ENCODE measurements at places on chromosomes 5 and 9. TPM values are rescaled to one million over a fixed set of nuclear protein-coding genes. Genes with fewer than 3 reads are reported as not detected.

DNA sequence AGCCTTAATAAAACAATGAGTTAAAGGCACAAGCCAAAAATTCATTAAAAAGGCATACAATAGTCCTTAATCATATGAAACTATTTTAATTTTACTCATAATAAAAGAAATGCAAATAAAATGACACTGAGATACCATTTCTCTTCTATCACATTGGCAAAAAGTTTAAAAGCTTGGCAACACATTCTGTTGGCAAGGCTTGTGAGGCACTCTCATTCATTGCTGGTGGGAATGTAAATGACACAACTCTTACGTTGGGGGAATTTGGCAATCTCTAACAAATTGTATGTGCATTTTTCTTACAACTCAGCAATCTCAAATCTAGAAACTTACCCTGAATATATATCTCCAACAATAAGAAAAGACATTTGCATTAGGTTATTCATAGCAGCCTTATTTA lies 111.6 kb downstream of the PRELID2 start:
- DNase-seq, result no peak

GRCh38 chr5:143010351-143010750 lies 240.2 kb downstream of the ARHGAP26 start:
- DNase-seq, result no peak

DNA sequence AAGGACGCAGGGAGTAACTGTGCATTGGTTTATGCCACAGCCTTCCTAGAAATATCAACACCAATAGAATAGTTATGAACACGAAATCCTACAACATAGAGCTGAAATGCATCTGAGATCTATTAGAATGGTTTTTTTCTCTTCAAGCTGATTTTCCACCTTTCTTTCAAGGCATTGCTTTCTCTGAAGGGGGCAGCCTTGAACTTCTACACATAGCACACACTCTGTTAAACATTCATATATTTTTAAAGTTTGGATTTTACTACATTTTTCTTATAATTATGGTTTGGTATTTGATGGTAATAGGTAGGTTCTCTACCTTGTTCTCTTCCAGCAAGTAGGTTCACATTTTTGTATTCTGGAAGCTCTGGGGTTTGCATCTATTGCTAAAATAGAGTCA lies 661.8 kb downstream of the SEMA5A start:
- DNase-seq, result no peak

- DNase-seq, result no peak
These were observed 40.5 kb downstream of the FYB1 start for GRCh38 chr5:39178861-39179260.

- DNase-seq, result no peak
These were observed 1.1 kb downstream of the FKBP15 start for GRCh38 chr9:113219969-113220368.

- DNase-seq, result no peak
These were observed 83.5 kb downstream of the TLR4 start for GRCh38 chr9:117787746-117788145.

DNA sequence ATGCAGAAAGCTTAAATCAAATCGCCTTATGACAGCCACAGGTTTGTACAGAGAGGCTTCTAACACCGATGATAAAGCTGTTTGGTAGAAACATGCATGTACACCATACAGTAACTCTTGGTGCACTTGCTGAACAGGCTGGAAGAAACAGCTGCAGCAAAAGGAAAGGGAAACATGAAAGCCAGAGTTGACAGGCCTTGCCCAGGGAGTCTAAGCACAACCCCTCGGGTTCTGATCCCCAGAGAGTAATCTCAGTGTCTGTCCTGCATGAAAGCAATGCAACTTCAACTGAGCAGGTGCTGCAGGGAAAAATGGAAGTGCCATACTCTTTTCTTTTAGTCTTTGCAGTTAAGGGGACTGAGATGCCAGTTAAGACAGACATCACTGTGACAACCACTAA lies 419.9 kb downstream of the BNC2 start:
- DNase-seq, result no peak

GRCh38 chr9:96574931-96575351 lies 44.7 kb downstream of the CDC14B start:
- DNase-seq, result no peak

DNA sequence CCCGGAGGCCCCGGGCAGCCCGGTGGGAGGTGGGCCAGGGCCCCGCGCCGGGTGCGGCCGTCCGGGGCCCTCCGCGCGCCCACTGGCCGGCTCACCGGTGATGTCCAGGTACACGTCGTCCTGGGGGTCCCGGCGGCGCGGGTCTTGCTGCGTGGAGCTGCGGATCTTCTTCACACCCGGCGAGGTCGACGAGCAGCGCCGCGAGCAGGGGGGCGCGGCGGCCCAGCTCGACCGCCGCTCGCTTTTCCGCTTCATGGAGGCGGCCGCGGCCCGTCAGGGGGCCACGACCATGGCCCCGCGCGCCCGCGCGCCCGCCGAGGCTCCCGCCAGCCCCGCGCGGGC lies 548 bp downstream of the CDC14B start:
- peak; percentile 19 for DNase-seq

PKD2L2 gene
- 1.1 TPM for total RNA-seq

BTNL8 gene
- total RNA-seq, result not detected

UAP1L1 gene
- total RNA-seq, result 6.3 TPM

FOXD4L4 gene
- total RNA-seq, result not detected

CORO2A gene
- total RNA-seq, result 0.07 TPM

Data from heart right ventricle (tissue), 16 donors.